MM.1S (cell line): ENCODE measurements at places on chromosomes 4 and X.

GRCh38 chr4:55008166-55009056 lies 117.0 kb downstream of the KDR start:
- H3K4me3 ChIP-seq = no peak overlapping the region
- H3K27ac ChIP-seq = no peak overlapping the region
- no peaks in the 10 kb centered on the region for H3K27me3 ChIP-seq
- H3K36me3 ChIP-seq = no peaks in the 10 kb centered on the region

GRCh38 chr4:90982813-90983212 lies 855.6 kb downstream of the CCSER1 start:
- H3K36me3 ChIP-seq = no peaks in the 10 kb centered on the region
- DNase-seq = no peak
- H3K4me1 ChIP-seq = no peaks in the 10 kb centered on the region
- H3K27ac ChIP-seq = no peak overlapping the region
- no peak overlapping the region for H3K4me3 ChIP-seq

DNA sequence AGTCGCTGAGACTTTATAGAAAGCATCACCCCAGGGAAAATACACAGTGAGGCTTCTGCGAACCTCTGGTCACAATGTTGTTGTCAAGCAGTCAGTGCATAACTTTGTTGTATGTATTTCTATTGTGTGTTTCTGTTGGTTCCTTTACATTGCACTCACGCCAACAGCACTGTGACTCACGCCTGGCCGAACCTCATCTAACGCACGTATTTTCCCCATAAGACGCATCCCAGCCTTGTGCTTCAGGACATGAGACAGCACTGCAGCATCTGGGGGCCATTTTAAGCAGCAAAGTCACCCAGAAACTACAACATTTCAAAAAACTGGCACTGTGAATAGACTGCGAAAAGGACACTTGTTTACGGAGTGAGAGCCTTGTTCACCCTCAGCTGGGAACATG lies 30.6 kb downstream of the TBL1X start:
- no peaks in the 10 kb centered on the region for H3K27me3 ChIP-seq
- no peaks in the 10 kb centered on the region for H3K4me1 ChIP-seq
- no peak overlapping the region for H3K4me3 ChIP-seq
- H3K27ac ChIP-seq = no peak overlapping the region
- H3K36me3 ChIP-seq = no peaks in the 10 kb centered on the region

DNA sequence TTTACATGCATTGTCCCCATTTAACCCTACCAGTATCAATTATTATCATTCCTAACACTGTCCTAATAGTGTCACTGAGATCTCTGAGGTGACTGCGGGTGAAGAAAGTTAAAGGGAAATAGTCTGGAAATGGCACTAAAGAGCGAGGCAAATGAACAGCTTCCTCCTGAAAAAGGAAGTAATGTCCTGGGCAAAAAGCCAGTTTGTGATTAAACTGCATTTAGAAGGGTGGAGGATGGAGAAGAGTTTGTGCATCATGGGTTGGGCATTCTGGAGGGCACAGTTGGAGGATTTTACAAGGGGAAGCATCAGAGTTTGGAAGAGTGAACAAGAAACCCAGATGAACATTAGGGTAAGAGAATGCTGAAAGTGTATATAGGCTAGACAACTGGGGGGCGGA lies 60.5 kb upstream of the SLC25A4 start:
- H3K27ac ChIP-seq = no peak overlapping the region
- no peaks in the 10 kb centered on the region for H3K36me3 ChIP-seq
- no peaks in the 10 kb centered on the region for H3K27me3 ChIP-seq
- no peak overlapping the region for H3K4me3 ChIP-seq

DNA sequence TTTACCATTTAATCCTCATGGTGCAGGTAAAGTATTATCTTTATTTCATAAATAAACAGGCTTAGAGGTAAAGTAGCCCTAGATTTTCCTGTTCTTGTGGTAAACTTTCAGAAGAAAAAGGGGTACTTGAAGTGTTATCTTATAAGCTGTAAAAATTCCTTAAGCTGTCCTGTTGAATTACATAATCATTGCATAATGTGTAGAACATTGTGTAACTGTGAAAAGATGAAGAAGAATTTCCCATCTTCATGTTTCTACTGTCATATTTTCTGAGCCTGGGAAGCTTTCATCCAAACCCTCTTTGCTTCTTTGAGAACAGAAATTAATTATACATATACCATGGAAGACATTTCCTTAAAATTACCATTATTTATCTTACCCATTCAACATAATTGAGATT lies 90.5 kb downstream of the ELOVL6 start:
- no peak overlapping the region for H3K4me3 ChIP-seq
- no peaks in the 10 kb centered on the region for H3K27me3 ChIP-seq
- no peaks in the 10 kb centered on the region for H3K4me1 ChIP-seq
- H3K36me3 ChIP-seq = no peaks in the 10 kb centered on the region
- H3K27ac ChIP-seq = no peak overlapping the region
- no peak for DNase-seq

DNA sequence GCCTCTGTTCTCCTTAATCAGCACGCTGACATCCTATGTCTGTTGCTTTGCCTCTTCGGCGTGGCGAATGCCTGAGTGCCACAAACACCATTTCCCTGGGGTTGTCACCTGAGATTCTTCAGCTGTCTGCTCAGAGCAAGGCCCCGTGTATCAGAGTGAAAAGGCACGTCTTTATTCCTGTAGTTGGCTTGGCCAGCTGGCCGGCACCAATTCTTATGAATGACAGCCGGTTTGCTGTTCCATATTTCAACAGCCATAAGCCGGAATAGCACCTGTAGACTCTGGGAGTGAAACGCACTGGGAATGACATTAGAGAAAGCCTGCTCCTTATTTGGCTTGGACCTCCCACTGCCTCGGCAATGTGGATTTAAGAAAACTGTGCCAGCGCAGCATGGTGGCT lies 89.3 kb downstream of the MGST2 start:
- H3K4me3 ChIP-seq = no peak overlapping the region
- H3K36me3 ChIP-seq = no peaks in the 10 kb centered on the region
- H3K27me3 ChIP-seq = no peaks in the 10 kb centered on the region
- no peak for DNase-seq
- H3K4me1 ChIP-seq = no peaks in the 10 kb centered on the region

GRCh38 chr4:148757171-148757570 lies 315.0 kb upstream of the NR3C2 start:
- DNase-seq = no peak
- no peak overlapping the region for H3K27ac ChIP-seq

DNA sequence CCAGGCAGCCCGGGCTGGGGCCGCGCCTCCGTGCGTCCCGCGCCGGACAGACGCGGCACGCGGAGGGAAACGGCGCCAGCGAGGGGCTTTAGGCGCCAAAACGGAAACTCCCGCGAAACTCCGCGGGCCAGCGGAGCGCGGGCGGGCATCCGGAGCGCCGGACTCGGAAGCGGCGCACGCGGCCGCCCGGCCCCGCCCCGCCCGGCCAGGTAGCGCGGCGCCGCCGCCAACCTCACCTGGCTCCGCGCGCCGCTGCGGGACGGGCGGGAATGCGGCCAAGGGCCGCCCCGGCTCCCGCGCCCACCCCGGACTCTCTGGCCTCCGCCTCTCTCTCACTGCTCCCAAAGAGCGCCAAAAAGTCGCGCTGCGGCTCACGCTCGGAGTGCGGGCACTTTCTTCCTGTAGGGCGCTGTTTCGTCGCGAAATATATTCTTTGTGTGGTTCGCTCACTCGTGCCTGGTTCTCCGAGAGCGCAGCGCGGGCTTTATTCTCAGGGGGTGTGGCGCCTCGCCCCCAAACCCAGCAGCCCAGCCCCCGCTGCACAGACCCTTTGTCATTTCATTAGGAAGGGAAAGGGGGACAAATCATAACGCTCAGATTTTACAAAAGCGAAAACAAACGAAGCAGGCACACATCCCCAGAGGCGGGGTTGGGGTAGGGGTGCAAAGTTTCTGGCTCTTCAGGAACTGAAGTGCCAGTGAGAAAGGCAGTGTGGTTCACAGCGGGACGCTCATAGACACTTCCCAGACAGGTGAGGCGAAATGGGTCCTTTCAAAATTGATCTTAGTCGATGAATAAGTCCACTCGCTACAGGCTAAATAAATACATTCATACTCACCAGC lies 961 bp upstream of the MBNL3 start:
- peak overlapping the region; percentile 88 for H3K27ac ChIP-seq
- peak overlapping the region; percentile 68 for H3K4me3 ChIP-seq
- DNase-seq = peak; percentile 46
- no peaks in the 10 kb centered on the region for H3K36me3 ChIP-seq
- no peaks in the 10 kb centered on the region for H3K27me3 ChIP-seq

GRCh38 chr4:123553279-123553678 lies 156.7 kb downstream of the SPRY1 start:
- no peaks in the 10 kb centered on the region for H3K4me1 ChIP-seq
- no peaks in the 10 kb centered on the region for H3K36me3 ChIP-seq
- H3K4me3 ChIP-seq = no peak overlapping the region

- DNase-seq = no peak
- H3K27ac ChIP-seq = no peak overlapping the region
- no peaks in the 10 kb centered on the region for H3K27me3 ChIP-seq
- H3K4me3 ChIP-seq = no peak overlapping the region
- H3K4me1 ChIP-seq = no peaks in the 10 kb centered on the region
These were observed 108.0 kb upstream of the USP38 start for GRCh38 chr4:143076723-143077122.

DNA sequence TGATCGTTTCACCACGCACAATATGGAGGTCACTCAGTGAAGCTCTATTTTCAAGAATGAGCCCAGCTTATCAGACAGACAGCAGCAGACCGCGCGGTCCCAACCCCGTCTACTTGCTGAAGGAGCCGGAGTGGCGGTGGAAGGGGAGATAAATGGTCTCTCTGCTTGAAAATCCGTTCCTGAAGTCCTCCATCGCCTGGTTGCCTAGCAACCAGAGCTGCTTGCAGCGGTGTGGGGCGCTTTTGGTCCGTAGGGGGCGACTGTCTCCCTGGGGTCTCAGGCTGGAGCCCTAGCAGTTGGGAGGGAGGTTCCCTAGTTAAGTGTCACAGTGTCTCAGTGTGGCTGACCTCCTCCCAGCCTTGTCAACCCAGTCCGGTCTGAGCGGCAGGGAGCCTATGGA lies 8.3 kb upstream of the DLG3 start:
- H3K27me3 ChIP-seq = no peaks in the 10 kb centered on the region
- H3K4me3 ChIP-seq = no peak overlapping the region
- peaks cover 39% of the 10 kb centered on the region for H3K4me1 ChIP-seq
- no peak for DNase-seq
- no peaks in the 10 kb centered on the region for H3K36me3 ChIP-seq

- H3K27ac ChIP-seq = no peak overlapping the region
- H3K36me3 ChIP-seq = no peaks in the 10 kb centered on the region
- peaks cover 4% of the 10 kb centered on the region; the same call in 1 of the 2 replicates for H3K4me1 ChIP-seq
- H3K27me3 ChIP-seq = no peaks in the 10 kb centered on the region
- DNase-seq = no peak
- H3K4me3 ChIP-seq = no peak overlapping the region
These were observed 4.7 kb upstream of the TSPYL2 start for GRCh38 chrX:53077207-53078197.
